ENCODE measurements at places on chromosomes 1 and 21. TPM values are rescaled to one million over a fixed set of nuclear protein-coding genes. Genes with fewer than 3 reads are reported as not detected.

DNA sequence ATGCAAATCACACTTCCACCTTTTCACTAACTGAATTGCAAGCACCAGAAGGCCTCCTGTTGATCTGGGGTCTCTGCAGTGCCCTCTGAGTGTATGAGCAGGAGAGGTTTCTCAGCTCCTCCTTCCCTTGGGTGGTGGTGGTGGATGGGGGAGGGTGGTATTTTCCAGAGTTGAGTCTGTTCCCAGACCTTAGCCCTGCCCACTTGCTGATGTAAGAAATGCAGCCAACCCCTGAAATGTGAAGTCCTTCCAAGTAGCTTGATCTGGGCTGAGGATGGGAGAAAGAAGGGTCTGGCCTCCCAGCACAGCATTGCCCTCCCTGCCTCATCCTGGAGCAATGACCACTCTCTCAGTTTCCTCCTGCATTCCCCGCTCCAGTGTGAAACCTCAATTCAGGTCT, 6.3 kb upstream of the FOXD2 start:
- DNase-seq: no peak

DNA sequence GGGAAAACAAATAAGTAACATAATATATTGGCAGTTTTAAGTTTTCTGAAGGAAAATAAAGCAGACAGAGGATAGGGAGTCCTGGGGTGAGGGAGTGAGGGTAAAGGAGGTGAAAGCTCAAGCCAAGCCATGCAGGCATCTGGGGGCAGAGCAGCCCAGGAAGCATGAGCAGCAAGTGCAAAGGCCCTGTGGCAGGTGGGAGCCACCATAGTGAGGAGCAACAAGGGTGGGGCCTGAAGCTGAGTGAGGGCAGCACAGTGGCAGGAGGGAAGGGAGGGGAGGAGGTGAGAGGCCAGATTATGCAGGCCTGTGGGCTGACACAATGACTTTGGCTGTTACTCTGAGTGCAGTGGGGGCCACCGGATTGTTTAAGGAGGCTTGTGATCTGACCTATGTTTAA, 138.8 kb upstream of the TNR start:
- DNase-seq: no peak

DNA sequence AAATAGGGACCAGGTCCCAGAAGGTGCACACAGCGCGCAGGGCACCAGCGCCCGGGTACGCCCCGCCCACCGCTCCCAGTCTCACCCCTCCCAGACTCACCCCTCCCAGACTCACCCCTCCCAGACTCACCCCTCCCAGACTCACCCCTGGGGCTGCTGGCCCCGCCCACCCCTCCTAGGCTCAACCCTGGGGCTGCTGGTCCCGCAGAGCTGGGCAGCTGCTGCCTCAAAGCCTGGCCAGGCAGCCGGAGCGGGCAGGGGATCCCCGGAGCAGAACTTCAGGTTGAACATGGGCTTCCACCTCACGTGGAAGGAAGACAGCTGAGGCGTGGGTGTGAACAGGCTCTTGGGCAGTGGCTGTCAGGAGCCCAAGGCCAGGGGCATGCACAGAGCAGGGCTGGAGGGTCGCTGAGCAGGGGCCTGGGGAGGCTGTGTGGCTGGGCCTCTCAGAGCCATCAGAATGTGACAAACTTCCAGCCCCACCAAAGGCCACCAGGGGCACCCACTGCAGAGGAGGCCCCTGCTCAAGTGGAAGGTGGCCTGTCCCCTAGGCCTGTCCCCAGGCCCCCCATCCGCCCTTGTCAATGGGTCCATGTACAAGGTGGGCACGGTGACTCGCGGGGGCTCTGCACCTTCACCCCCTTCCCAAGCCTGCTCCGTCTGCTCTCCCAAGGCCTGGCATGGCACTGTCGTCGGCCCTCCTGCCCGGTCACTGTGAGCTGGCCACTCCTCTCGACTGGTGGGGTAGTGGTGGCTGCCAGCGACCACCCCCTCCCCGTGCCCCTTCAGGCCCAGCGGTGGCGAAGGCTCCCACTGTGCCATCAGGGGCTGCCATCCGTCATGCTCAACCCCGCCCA, 20.4 kb upstream of the SUMO3 start:
- no peak for DNase-seq

GRCh38 chr1:175630076-175630475, 113.3 kb downstream of the TNR start:
- DNase-seq: no peak

DNA sequence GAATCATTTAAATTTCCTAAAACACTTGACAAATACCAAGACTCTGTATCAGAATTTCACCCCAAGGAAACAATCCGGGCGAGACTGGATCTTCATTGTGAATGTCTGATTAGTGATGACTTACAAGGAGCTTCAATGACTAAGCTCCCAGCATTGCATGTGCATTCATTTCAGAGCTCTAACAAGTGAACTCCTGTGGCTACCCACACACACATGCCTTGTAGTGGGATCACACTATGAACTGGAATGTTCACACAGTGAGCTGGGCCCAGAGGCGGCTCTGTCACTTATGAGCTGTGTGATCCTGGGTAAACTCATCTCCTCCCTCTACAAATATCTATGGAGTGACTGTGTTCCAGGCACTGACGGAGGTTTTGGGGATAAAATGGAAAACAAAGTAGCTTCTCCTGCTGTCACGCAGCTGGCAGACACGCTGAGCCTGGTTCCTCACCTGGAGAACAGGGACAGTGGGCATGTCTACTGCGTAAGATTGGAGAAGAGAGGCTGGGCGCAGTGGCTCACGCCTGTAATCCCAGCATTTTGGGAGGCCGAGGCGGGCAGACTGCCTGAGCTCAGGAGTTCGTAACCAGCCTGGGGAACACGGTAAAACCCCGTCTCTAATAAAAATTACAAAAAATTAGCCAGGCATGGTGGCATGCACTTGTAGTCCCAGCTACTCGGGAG, 56.9 kb downstream of the CLSTN1 start:
- DNase-seq: peak; percentile 96

- no peak for DNase-seq
Observed at GRCh38 chr21:42849759-42850412, 29.5 kb downstream of the WDR4 start.

- no peak for DNase-seq
Observed at GRCh38 chr1:166972193-166972592, 3.1 kb downstream of the ILDR2 start.

DNA sequence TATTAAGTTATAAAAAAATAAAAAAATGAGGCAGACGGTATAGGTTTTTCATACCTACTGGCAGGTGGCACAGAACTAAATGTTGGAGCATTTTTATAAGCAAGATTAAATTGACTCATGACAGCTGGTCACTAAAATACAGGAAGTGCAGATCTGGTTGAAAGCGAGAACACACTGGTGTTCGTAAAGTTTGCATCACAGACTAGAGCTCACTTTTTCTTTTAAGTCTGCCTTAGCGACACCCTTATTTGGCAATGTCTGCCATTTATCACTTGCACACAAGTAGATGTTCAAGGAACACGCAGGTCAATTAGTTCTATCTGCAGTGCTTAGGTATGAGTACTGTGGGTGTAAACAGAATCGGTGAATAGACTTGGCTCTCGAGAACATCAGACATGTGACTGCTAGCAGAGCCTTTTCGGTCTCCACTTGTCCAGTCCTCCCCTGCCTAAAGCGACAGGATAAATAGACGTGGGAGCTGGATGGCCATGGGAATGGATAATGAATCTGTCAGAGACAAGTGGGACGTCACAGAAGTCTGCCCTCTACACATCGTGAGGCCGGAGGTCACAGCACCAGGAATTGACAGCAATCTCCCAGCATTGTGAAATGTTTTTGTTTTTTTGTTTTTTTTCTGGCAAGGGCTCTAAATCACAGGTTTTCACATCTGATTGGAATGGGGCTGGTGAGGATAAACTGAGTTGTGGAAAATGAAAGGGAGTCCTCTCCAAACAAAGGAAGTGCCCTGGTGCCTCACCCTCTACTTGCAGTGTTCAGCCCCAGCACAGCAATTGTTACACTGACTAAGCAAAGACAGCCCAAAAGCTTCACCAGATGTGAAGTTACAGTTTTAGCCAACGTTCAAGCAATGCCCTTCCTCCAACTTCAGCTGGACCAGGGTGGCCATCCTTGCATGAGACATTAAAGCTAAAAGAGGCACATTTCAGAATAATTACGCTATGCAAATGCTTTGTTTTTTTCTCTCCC, 248.9 kb downstream of the NTNG1 start:
- no peak for DNase-seq

GRCh38 chr1:7384679-7385078, 386.4 kb upstream of the VAMP3 start:
- DNase-seq: no peak

DNA sequence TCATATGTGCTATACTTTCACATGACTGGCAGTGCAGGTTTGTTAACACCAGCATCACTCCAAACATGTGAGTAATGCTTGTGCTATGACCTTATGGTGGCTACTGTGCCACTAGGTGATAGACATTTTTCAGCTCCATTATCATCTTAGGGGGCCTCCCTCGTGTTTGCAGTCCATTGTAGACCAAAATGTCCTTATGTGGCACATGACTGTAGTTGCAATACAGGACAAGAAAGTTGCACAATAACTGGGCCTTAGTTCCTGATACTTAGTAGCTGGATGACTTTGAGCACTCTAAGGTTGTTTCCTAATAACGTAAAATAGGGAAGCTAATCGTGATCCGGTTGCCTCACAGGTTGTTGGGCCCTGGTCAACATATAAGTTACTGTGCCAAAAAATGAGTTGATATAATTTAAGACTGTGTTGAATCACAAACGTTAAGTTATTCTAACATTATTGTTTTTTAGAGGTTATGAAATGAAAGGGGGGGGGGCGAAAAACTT, 511 bp upstream of the SNX27 start:
- peak; percentile 71 for DNase-seq

DNA sequence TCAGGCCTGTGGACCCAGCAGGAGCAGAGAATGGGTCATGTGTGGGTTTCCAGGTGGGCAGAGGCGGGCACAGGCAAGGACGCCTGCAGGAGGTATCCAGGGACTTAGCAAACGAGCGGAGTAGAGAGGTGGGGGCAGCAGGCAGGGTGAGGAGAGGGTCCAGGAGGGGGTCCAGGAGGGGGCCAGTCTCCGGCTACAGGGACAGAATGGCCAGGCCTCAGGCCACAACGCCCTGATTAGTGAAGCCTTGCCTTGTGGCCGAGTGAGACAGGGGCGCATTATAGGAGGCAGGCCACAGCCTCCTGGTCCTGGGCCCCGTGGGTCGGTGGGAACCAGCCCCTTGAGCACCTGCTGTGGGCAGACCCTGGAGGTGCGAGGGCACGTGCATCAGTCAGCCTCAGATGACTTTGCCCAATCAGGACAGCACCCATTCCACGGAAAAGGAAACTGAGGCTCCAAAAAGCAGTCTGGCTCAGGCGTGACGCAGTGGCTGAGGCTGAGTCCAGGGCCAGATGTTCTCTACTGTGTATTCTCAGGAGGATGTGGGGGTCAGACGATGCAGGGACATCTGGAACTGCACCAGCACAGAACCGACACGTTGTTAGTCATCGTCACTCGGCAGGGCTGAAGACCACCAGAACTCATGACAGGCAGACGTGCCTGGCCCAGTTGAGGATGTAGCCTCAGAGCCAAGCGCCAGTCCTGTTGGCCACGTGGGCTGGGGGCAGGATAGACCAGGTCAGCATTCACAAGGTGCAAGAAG, 113.7 kb downstream of the CRYAA start:
- DNase-seq: no peak

DNA sequence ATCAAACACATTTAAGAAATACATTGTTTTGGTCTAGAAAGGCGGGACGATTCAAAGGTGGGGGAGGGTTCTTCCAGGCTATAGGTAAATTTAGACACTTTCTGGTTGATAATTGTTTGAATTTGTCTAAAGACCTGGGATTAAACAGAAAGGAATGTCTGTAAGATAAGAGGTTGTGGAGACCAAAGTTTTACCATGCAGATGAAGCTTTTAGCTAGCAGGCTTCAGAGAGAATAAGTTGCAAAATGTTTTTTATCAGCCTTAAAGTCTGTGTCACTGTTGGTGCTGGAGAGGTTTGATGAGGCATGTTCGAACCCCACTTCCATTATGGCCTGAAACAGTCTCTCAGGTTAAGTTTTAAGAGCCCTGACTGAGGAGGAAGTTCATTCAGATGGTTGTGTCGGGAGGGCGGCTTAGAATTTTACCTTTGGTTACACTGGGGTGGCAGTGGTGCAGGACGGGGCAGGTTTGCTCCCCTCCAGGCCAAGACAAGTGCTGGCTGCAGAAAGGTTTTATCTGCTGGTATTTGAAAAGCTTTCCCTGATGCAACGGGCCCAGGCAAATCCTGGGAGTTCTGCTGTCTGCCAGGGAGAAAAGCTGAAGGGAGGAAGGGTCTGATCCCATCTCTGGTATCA, 16.0 kb upstream of the SLC2A5 start:
- DNase-seq: no peak

DNA sequence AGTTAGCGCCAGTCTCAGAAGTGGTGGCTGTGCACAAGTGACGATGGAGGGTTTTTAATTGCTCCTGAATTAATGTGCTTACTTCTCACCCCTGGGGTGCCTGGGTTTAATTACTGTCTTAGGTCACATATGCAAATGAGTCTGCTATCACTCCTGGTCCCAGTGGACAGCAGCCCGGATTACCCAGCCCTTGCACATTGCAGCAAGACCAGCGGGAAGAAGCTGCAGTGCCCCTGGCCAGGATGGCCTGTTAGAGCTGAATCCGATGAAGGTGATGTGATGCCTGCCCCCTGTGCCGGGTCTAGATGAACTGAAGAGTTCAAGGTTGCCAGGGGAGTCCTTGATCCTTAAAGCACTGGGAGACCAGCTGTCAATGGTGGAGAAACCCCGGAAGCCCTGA, 24.2 kb downstream of the ENO1 start:
- DNase-seq: no peak

DNA sequence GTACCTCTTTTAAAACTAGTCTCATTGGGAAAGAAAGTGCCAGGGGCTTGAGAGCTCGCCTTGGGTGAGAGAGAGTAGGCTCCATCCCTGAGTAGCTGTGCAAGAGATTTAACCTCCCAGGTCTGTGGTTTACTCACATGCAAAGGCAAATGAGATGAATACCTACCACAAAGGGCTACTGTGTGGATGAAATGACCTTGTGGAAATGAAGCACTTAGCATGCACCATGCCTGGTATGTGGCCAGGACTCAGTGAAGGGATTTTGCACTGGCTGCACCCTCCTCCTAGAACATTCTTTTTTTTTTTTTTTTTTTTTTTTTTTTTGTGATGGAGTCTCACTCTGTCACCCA, 120.3 kb downstream of the PROX1 start:
- no peak for DNase-seq

GRCh38 chr1:21648352-21648730, 20.8 kb downstream of the RAP1GAP start:
- DNase-seq: no peak

DNA sequence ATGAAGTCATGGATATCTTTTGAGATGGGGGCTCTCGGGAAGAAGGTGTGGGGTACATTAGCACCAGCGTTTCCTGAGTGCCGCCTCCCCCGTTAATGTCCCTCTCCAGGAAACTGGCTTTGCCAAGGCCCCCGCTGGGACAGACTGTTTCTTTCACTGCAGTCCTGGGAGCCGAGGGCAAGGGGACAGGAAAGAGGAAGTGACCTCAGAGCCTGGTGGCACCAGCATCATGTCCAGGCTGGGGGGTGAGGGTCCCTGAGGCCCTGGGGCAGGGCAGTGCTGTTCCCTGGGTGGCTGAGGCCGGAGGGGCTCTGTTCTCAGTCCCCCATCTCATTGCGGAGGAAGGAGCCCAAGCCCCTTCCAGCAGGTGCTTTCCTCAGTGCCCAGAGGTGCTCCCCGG, 5.8 kb downstream of the PFKL start:
- no peak for DNase-seq

GRCh38 chr1:82279241-82279640, 478.5 kb downstream of the ADGRL2 start:
- no peak for DNase-seq

ALX3 gene
- not detected for total RNA-seq

S100A7 gene
- total RNA-seq: not detected

WNT3A gene
- 1.5 TPM for total RNA-seq

HSPA13 gene
- 25.1 TPM for total RNA-seq

SLC6A17 gene
- total RNA-seq: not detected

DCDC2B gene
- total RNA-seq: not detected

OLFML3 gene
- total RNA-seq: 7.0 TPM

CHODL gene
- not detected for total RNA-seq

Data from PC-3 (cell line).